ENCODE measurements at places on chromosomes 13 and 19.

DNA sequence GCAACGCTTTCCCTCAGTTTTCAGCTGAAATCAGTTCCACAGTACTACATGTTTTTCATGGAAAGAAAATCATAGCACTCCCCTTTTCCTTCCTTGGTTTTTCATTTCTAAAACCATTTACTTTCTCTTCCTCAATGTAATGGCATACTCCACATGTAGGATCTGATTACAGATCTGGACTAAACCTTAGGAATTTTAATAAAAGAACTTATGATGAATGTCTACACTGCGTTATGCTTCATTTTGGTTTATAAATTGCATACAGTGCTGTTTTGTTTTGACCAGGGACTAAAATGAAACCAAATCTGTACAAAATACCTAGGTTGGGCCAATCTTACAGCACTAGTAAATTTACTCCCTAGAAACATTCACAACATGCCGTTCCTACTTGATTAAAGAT, 589.9 kb downstream of the TBC1D4 start:
- no peak for DNase-seq

DNA sequence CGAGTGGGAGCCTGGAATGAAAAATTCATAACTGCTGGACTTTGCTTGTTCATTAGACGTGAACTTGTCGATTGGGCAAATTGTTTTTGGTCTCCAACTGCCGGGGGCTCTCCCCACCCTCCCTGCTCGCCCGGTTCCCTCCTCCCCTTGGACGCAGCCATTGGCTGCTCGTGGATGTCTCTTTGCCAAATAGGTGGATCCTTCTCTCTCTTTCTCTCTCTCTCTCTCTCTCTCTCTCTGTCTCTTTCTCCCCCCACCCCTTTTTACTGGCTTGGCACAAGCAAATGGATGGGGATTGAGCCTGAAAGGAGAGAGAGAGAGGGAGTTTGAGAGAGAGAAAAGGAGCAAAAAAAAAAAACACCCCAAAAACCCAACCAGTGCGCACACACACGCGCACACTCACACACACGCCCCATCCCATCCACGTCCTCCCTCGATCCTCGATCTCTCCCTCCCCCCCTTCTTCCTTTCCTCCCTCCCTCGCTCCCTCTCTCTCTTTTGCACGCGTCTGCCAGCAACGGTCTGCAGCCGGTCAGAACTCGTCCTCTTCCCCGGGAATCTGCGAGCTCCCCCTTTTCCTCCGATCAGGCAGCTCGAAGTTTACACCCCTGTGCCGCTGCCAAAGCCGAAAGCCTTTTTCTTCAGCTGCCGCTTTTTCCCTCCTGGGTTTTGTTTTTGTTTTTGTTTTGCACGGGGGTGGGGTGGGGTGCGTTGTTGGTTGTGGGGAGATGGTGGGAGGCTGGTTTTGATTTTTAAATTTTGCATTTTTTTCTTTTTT, 27.8 kb downstream of the NFIX start:
- peak; percentile 92 for DNase-seq

- DNase-seq: no peak
Measured at GRCh38 chr13:24649688-24650043, 30.5 kb upstream of the ATP12A start.

DNA sequence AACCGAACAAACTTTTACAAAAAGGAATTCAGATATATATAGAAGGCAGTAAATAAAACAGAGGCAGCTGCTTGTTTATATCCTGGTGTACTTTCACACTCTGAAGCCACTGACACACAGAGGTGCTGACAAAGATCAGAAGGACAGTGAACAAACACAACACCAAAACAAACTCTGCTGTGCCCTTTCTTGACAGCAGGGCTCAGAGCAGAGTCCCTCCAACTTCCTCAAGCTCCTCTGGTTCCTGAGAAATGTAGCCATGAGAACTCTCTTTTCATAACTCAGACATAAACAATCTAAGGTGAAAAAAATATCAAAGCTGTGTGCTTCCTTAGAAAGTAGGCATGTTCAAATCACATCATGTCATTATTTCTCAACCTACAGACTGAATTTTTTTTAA, 1052.8 kb upstream of the SPRY2 start:
- no peak for DNase-seq

DNA sequence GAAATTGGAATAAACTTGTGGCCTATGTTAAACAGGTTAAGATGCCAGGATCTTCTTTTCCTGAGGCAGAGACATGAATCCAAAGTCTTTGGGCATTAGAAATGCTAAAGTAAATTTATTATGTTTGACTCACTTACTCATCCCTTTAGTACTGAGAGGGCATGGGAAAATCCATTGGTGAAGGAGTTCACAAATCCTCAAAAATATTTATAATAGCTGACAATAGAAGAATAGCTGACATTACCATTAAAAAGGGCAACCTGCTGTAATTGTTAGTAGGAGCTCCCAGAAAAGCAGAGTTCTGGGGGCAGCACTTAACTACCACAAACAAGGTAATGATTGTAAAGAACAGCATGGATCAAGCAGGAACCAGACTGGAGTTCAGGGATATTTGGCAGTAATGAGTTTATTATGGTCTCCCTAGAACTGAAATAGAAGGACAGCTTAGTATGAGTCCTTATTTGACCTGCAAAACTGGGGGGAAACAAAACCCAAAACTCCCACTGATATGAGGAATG, 285.8 kb upstream of the KLHL1 start:
- no peak for DNase-seq

DNA sequence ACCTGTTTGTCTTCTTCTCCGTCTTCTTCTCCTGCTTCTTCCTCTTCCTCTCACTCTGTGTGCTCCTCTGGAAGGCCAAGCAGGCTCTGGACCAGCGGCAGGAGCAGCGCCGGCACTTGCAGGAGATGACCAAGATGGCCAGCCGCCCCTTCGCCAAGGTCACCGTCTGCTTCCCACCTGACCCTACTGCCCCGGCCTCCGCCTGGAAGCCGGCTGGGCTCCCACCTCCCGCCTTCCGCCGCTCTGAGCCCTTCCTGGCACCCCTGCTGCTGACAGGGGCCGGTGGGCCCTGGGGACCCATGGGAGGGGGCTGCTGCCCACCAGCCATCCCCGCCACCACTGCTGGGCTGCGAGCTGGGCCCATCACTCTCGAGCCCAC, 13.9 kb downstream of the CNFN start:
- DNase-seq: no peak

- no peak for DNase-seq
Measured at GRCh38 chr19:55679343-55680257, 4.6 kb downstream of the EPN1 start.

- no peak for DNase-seq
Measured at GRCh38 chr13:59991395-59991794, 172.3 kb downstream of the DIAPH3 start.

DNA sequence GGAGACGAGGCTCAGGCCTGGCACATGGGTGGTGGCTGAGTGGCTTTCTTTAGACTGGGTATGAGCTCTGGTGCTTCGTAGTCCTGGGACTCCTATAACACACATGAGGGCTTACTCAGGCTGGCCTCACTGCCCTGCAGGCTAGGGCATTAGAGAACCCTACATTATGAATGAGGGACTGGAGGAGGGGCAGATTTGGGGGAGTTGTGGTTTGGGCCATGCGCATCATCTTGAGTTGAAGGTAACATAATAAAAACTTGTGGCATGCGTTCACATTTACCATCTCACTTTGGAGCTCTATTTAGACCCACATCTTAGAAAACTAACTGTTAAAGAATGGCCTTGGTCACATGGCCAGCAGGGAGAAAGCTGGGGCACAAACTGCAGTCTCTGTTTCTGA, 54.2 kb downstream of the STARD13 start:
- DNase-seq: no peak

DNA sequence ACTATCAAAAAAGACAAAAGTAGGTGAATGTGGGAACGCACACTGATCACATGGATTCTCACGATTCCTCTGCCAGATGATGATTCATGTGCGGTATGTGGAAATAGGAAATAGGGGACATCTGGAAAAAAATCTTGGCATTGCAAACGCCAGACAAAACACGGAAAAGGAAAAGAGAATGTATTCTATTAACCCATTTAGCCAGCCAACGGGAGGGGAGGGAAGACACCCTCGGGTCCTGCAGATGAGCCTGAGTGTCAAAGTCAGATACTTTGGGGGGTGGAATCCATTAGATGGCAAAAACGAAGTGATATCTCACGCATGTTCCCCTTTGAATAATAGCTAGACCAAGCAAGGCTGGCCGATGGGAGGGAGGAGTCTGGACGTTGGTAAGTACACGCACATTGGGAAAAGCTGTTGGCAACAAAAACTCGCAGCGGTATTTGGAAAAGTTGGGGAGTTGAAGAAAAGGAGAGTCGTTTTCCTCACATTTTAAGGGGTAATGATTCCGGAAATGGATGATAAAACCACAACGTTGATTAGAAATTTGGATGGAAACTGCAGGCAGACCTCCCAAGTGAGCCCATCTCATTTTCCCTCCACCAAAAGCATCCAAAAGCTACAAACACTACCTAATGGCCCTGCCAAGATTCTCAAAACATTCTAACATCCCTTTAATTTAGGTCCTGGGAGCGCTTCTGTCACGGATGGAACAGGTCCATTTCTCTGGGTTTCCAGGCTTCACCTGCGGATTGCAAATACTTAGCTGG, 73.6 kb downstream of the COL4A1 start:
- no peak for DNase-seq

DNA sequence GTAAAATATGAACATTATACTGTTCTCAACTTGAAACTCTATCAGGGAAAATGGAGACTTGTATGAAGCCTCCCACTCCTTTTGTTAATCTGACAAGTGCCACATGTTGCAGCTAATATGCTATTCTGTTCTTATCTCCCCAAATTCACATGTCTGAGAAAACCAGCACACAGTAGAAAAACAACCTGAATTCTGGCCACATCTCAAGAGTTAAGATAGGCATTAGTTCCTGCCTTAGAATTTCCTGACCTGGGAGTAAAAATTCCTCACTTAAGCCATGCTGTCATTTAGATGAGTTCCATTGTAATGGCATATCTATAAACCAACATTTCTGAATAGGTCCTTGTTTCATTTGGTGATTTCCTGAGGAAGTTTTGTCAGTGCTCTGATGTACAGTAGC, 1098.5 kb downstream of the EFNB2 start:
- no peak for DNase-seq

DNA sequence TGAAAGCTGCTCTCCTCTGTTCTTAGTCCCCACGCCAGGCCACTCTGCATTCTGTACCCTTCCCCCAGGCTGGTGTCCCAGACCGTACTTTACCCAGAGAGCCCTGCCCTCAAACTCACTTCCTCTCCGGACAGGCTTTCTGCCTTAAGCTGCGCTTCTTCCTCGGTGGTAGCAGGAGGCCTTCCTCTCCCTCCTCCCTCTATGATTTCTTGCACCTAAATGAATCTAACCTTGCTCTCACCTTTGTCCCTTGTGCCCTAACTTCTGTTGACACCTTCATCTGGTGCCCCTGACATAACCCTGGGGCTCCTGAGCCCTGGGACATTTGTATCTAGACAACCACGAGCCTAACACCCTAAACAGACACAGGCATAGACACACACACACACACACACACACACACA, 29.6 kb upstream of the CEACAM21 start:
- DNase-seq: no peak

DNA sequence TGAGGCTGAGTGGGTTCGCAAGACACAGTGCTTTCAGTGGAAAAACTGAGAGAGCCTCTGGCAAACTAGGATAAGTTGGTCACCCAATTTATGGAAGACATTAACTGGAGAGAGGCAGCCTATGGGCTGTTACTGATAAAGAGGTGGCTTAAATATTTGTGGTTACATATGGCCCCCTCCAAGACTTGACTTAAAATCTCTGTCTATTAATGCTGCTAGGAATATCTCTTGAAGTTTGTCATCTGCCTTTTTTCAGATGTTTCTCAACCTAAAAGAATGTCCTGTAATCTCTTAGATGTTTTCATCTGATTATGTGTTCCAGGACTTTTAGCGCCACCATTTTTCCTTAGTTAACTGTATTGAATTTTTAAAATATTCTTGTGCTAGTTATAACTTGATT, 54.6 kb downstream of the NAA16 start:
- no peak for DNase-seq

- peak; percentile 48 for DNase-seq
Measured at GRCh38 chr19:39237200-39238184, 7.3 kb downstream of the IFNL3 start.

DNA sequence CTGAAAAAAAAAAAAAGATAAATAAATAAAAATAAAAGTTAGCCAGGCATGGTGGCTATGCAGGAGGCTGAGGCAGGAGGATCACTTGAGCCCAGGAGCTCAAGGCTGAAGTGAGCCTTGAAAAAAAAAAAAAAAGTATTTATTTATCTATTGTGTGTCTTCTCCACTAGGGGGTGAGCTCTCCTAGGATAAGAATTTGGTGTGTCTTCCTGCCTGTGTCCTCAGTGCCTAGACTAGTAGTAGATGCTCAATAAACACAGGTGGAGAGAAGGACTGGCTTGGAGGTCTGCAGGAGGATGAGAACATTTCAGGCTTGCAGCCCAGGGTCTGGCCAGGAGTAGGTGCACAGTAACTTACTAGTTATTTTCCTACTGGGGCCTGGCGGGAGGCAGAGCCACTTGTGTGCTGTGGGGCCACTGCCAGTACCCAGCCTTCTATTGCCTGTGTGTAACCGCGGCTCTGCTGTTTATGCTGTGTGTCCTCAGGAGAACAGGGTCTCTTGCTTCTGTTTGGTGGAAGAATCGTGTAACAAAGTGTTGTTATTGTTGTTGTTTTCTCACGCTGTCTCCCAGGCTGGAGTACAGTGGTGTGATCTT, 5.4 kb downstream of the LMTK3 start:
- no peak for DNase-seq

DNA sequence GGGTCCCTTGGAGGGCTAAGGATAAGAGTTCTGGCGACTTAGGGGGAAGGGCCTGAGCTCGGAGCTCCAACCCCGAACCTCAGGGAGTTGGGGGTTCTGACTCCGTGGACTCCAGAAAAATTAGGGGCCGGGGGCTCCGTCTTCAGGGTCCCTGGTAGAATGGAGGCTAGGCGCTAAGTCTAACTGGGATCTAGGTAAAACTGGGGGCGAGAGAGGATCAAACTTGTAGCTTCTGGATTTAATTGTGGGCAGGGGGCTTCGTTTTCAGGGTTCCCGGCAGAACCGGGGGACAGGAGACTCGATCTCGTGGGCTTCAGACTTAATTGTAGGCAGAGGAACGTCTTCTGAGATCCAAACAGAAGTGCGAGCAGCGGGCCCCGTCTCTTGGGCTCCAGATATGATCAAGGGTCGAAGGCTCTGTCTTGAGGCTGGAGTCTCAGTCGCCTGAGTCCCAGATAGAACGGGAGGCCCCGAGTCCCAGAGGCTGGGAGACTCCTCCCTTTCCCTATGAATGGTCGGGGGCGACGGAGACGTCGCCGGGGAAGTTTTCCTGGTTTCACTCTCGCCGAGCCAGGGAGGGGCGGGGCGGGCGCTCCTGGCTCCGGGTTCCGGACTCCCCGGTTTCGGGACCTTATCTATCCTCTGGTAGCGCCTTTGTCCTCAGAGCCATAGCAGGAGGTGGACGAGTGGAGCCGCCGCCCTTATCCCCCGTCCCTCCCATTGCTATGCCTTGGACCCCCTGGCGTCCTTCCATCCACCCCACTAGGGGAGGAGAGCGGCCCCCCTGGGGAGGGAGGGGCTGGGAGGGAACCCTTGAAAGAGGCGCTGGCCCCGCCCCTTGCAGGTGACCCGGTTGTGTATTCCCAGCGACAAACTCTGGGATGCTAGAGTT, 1.3 kb downstream of the NECTIN2 start:
- peak; percentile 57 for DNase-seq

Data from HTR-8/SVneo (cell line).